Left ventricle myocardium superior (tissue), 1 donor: ENCODE measurements at places on chromosomes 13 and 19. TPM values are rescaled to one million over a fixed set of nuclear protein-coding genes. Genes with fewer than 3 reads are reported as not detected.

The FOXA3 gene
- total RNA-seq, result not detected

The CALR3 gene
- total RNA-seq, result not detected

The KASH5 gene
- not detected for total RNA-seq

The ZNF790 gene
- 10.8 TPM for total RNA-seq

The KATNAL1 gene
- total RNA-seq, result 36.6 TPM

The IRGC gene
- total RNA-seq, result not detected

The CFD gene
- total RNA-seq, result 252 TPM
